Ureter (tissue), 1 donor: ENCODE measurements at places on chromosomes 2 and 18. TPM values are rescaled to one million over a fixed set of nuclear protein-coding genes. Genes with fewer than 3 reads are reported as not detected.

RGPD8 gene
- total RNA-seq, result 20.1 TPM

CHRND gene
- not detected for total RNA-seq

LRRC30 gene
- total RNA-seq, result not detected

MAP2 gene
- 3.0 TPM for total RNA-seq

PSTPIP2 gene
- 9.9 TPM for total RNA-seq

L3MBTL4 gene
- total RNA-seq, result 8.5 TPM

IL1RL1 gene
- 18.3 TPM for total RNA-seq

UPP2 gene
- total RNA-seq, result not detected

SERPINB4 gene
- total RNA-seq, result not detected

SIX3 gene
- total RNA-seq, result not detected

HSPE1 gene
- 101 TPM for total RNA-seq

DNA sequence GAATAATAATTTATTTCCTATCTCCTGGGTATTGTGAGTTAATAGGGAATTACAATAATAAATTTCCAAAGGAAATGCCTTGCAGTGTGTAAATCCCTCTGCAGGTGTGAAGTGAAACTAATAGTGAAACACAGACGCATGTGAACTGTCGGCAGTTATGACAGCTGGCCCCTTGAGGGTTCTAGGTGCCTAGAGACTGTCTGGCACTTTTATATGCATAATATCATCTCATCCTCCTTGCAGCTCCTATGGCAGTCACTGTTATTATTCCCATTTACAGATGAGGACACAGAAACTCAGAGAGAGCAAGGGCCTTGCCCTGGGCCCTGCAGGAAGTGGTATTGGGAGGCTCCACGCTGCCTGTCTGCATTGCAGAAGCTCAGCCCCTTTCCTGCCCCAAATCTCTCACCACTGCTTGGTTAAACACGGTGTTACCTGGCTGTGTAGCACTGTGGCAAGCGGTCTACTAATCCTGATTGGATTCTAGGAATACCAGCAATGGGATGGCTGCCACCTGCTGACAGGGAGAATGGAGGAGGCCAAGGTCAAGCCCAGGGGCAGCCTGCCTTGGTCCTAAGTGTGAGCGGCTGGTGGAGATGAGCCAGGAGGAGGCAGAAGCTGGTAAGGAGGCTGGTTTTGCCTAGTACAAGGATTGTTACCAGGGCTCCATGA is 32.8 kb upstream of the ACKR3 start:
- no peak for DNase-seq

DNA sequence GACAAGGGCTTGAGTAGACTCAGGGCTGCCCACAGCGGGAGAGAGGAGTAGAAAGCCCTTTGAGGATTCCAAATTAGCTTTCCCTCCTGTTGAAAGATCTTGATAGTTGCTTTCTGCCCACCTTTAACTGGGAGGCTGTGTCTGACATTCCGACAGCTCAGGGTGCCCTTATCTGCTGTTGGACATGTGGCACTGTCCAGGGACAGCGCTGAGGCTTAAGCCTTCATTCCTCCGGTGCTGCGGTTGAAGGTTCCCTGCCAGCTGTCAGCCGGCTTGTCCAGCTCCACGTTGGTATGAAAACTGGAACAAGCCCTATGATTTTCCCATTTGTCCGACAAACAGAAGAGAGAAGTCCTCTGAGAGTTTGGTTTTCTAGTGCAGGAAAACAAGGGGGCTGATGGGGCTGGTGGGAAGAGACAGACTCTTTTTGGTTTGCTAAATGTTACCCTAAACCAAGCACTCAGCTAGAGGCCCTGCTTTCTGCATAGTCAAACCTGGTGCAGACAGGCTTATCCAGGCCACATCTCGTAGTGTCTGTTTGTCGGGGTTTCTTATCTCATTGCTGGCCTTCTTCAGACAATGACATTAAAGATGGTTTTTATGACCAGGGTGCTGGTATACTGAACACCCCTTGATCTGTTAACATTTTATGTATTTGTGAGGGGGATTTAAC is 24.5 kb downstream of the GREB1 start:
- no peak for DNase-seq

DNA sequence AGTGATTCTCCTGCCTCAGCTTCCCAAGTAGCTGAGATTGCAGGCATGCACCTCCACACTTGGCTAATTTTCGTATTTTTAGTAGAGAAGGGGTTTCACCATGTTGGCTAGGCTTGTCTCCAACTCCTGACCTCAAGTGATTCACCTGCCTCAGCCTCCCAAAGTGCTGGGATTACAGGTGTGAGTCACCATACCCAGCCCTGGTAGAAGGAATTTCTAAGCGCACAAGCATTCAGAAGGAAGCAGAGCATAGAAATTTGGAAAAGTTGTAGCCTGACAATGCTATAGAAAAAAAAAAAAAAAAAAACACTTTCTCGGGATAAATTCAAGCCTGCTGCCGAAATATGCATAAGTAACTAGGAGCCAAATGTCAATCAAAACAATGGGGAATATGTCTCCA is 249.4 kb downstream of the GRB14 start:
- DNase-seq, result no peak

- no peak for DNase-seq
These were observed 130.6 kb upstream of the ATP5MC3 start for GRCh38 chr2:175312137-175312536.

GRCh38 chr2:3320910-3321605 is 56.6 kb downstream of the EIPR1 start:
- DNase-seq, result no peak

DNA sequence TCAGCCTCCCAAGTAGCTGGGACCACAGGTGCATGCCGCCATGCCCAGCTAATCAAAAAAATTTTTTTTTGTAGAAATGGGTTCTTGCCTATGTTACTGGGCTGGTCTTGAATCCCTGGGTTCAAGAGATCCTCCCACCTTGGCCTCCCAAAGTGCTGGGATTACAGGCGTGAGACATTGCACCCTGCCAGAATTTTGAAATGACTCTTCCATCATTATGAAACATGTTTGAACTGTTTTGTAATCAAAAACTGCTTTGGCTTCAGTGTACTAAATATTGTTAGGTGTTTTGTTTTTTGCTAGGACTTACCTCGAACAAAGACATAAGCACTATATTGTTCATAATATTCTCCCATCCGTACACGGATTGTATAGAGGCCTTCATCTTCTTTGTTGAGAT is 55.8 kb downstream of the MYOM1 start:
- no peak for DNase-seq

DNA sequence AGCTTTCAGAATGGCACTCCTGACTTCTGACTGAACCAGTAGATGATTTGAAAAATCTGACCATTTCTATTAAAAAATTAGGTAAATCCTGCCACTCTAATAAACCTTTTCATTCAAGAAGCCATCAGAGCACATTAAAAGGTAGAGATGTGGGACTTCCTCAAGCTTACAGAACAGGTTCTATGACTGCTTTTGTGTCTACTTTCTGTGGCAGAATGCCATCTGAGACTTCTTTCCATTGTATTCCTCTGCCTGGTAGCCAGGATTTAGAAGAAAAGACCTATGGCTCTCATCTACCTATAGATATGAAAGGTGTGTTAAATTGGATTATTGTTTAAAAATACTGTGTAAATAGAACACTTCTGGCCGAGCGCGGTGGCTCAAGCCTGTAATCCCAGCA is 99.9 kb upstream of the NABP1 start:
- no peak for DNase-seq

- no peak for DNase-seq
These were observed 123.8 kb upstream of the STON1 start for GRCh38 chr2:48406116-48406515.

- no peak for DNase-seq
These were observed 12.8 kb upstream of the ARL5A start for GRCh38 chr2:151841047-151841424.

GRCh38 chr2:61354543-61355197 is 116.2 kb downstream of the USP34 start:
- no peak for DNase-seq

- no peak for DNase-seq
These were observed 233.7 kb downstream of the TWIST2 start for GRCh38 chr2:239081622-239082021.

DNA sequence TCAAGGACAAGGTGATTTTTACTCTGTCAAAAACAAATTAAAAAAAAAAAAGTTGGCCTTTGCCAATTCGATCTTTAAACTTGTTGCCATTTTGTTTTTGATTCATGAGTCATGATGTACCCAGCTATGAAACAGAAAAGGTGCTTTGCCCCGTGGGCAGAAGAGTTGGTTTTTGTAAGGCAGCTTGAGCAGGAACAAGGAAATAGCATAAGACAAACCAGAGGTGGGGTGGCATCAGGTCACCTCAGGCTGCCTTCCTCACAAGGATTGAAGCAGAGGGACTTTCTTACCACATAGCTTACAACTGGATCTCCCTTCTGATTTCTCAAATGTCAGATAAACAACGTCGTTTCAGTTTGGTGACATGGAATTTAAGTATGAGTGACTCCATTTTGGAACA is 123.8 kb downstream of the ARL4C start:
- DNase-seq, result no peak

DNA sequence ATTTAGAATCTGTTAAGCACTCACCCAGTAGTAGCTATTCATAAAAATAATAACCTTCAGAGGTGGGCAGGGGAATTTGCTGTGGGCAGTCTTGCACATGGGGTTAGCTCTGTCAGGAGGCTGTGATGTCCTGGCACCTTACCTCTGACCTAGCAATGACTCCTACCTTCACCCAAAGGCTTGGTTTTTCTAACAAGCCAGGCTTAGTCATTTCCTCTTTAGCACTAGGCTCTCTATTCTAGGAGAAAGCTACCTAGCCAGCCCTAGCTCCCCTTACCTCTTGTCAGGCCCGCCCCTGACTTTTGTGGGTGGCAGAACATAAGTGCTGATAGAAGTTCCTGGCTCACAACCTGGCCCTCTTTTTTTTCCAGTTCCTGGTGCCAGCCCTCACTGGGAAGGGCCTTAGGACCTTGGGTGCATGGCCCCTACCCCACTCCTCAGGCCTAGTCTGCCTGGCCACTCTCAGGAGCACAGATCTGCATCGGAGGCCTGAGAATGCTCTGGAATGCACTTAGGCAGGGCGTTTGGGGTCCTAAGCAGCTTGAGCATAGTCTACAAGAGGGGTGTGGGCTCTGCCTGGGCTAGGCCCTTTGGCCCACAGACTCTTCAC is 17.7 kb downstream of the CPLX4 start:
- no peak for DNase-seq

GRCh38 chr2:215626812-215627281 is 191.0 kb upstream of the FN1 start:
- no peak for DNase-seq

DNA sequence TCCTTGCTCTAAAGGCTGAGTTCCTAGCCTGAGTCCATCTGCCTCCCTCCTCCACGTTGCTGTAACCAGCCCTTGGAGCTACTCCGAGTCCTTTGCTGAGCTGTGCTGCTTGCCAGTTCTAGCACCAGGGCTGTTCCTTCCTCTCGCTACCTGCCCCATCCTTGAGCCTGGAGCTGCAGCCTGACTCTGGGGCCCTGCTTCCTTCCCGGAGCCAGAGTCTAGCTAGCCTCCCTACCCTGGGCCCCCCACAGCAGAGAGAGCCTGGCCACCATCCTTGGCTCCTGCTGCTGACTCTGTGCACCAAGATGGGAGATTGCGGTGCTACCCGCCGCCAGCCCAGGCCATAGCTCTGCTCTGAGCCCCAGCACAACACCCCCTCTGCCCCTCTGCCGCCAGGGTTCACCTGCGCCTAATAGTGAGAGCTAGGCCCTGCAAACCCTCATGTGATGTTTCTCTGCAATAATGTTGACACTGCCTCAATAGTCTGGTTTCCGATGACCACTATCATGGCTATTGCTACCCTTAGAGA is 135.9 kb upstream of the ASB18 start:
- no peak for DNase-seq

- DNase-seq, result peak; percentile 65
These were observed 45.8 kb downstream of the PTPN2 start for GRCh38 chr18:12838178-12838634.

GRCh38 chr2:12141618-12142258 is 395.3 kb downstream of the LPIN1 start:
- no peak for DNase-seq

DNA sequence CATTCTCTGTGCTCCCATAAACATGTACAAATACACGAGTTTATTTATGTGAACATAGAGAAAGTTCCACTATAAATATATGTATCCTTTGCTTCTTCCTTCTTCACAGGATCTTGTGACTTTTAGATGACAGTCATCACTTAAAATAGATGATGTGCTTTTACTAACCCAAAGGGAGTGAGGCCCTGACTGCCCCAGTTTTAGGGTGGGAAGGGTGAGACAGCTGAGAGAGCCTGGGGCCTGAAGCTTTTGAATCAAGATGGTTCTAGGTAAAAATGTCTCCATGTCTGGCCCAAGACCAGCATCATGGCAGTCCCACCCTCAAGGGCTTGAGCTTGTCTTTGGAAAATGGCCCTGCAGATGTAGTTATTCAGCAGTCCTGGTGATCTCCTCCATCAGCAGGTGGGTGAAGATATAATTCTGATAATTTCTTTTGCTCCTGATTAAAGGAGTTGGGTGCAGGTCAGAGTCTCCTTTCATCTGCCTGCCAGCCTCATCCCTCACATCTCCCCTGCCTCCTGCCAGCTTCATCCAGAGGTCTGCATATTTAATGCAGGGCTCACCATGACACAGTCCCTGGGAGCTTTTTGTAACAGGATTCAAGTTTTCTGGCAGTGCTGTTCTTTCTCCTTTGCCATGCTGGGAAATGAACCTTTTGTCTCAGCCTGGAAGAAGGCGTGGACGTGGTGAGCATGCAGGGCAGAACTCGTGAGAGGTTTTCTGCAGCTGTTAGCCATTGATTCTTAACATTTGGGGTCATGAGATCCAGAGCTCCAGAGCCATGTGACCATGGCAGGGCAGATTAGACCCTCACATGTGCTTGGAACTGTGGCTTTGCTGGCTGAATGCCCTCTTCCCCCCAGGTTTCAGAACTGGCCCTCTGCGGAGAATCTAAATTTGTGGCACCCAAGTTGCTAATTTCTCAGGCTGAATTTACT is 2.7 kb downstream of the HRH4 start:
- DNase-seq, result no peak

- DNase-seq, result no peak
These were observed 127.1 kb downstream of the STK39 start for GRCh38 chr2:168120310-168120709.

DNA sequence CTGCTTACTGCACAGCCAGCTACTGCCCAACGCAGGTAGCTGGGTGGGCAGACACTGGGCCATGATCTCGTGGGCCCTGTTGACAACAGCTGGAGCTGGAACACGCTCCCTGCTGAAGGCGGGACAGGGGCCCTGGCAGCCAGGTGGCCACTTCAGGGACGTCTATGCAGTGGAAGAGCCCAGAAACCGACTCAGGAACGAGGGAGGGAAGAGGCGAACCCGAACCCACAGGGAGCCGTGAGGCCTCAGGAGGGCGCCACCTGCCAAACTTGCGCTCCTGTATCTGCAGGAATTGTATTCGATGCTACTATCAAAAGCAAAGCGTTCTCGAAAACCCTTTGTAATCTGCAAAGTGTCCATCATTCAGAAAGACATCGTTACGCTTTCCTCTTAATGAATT is 198.4 kb downstream of the EIPR1 start:
- no peak for DNase-seq
